ENCODE measurements at places on chromosomes 1 and 21.

- no peak for DNase-seq
Observed at GRCh38 chr1:173222149-173223030, 15.3 kb upstream of the TNFSF4 start.

GRCh38 chr1:239426821-239427475 is 40.6 kb downstream of the CHRM3 start:
- DNase-seq, result no peak

- peak; percentile 23 for DNase-seq
Observed at GRCh38 chr1:152110365-152110859, 4.8 kb downstream of the TCHH start.

GRCh38 chr21:37119421-37120218 is 46.6 kb downstream of the TTC3 start:
- DNase-seq, result no peak

GRCh38 chr1:202249846-202250245 is 56.2 kb downstream of the LGR6 start:
- no peak for DNase-seq

GRCh38 chr1:180252638-180253536 is 22.8 kb downstream of the LHX4 start:
- DNase-seq, result peak; percentile 71

DNA sequence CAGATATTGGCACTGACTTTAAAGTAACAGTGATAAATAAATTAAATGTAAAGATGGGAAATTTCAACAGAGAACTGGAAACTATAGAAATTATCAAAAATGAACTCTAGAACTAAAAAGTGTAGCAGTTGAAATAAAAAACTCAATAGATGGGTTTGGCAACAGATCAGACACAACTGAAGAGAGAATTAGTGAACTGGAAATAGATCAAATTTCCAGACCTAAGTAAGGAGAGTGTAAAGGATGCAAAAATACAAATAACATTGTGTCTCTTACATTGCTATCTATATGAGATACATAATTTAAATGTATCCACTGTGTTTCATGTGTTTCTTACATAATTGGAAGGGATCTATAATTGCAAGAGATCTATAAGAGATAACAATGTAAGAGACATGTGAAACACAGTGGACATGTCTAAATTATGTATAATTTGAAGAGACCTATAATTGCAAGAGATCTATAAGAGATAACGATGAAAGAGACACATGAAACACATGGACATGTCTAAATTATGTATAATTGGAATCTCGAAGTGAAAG is 32.1 kb upstream of the ZNF362 start:
- no peak for DNase-seq

GRCh38 chr1:215772151-215772550 is 205.0 kb downstream of the KCTD3 start:
- DNase-seq, result no peak

DNA sequence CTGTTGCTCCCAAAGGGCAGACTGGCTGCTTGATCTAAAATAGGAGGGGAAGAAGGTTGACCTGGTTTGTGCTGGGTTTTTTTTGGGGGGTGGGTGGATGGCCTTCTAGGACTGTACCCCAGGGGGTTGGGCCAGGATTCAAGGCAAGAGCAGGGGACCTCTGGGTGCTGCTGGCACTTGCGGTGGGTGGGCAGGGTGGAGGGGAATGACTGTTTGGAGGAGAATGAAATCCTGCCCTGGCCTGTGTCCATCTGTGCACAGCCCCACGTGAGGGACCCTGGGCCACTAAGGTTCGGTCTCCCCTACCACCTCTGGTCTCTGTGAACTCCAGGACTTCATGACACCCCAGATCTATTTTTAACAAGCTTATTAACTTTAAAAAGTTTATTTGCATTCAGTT is 414.2 kb downstream of the PTPRU start:
- DNase-seq, result no peak

- DNase-seq, result peak; percentile 49
Observed at GRCh38 chr1:175338387-175339135, 146.0 kb upstream of the KIAA0040 start.

Data from CD4-positive, alpha-beta T cell treated with Interleukin-17A for 1 hour (primary cell).